Right atrium auricular region (tissue), 2 donors: ENCODE measurements at places on chromosomes 7 and 10. TPM values are rescaled to one million over a fixed set of nuclear protein-coding genes. Genes with fewer than 3 reads are reported as not detected.

Gene LIPK
- not detected for total RNA-seq

Gene PPP1R17
- not detected for total RNA-seq

Gene FAM237B
- not detected for total RNA-seq

Gene NPM3
- total RNA-seq: 6.2 TPM

DNA sequence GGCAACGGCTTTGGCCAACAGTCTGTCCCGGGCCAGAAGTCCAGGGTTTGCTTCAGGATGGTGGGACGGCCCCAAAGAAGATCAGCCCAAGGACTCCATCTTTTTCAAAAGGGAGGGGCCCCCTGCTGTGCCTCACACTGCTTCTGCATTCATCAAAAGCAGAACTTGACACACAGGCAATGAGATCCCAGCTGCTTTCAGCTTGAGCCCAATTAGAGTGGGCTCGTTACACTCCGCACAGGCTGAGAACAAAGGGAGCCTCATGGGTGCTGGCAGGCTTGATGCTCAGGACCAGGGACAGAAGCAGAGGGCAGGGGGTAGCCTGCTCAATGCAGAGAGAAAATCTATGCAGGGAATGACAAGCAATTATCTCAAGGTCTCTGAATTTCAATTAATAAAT, 45.5 kb downstream of the VOPP1 start:
- H3K4me1 ChIP-seq: peaks cover 12% of the 10 kb centered on the region
- no peaks in the 10 kb centered on the region for H3K27me3 ChIP-seq
- no peak overlapping the region for H3K27ac ChIP-seq
- no peak for DNase-seq
- H3K4me3 ChIP-seq: no peak overlapping the region
- no peaks in the 10 kb centered on the region for H3K36me3 ChIP-seq

- H3K4me3 ChIP-seq: no peak overlapping the region
- no peaks in the 10 kb centered on the region for H3K36me3 ChIP-seq
- DNase-seq: no peak
- no peak overlapping the region for H3K27ac ChIP-seq
Observed at GRCh38 chr10:124842721-124843120, 41.1 kb downstream of the ABRAXAS2 start.
